ENCODE measurements at places on chromosomes 12 and 14.

- DNase-seq = no peak
These were observed 20.1 kb downstream of the ZNF84 start for GRCh38 chr12:133057446-133057845.

DNA sequence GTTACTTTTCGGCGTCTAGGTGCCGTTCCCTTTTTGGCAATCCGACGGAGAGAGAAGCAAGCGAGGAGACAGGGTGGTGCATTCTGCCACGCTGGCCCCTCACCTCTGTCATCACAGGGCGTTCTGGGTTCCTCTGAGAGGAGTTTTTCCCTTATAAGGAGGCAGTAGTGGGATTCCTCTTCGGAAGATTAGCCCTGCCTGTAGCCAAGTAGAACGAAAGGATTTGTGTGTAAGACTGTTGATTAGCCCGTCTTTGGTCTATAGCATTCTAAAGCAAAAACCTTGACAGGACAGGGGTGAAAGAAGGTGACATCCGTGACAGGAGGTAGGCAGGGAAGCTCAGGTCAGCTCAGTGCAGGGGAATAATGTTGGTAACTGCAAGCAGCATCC lies 9.1 kb upstream of the NEMF start:
- peak; percentile 73 for DNase-seq

DNA sequence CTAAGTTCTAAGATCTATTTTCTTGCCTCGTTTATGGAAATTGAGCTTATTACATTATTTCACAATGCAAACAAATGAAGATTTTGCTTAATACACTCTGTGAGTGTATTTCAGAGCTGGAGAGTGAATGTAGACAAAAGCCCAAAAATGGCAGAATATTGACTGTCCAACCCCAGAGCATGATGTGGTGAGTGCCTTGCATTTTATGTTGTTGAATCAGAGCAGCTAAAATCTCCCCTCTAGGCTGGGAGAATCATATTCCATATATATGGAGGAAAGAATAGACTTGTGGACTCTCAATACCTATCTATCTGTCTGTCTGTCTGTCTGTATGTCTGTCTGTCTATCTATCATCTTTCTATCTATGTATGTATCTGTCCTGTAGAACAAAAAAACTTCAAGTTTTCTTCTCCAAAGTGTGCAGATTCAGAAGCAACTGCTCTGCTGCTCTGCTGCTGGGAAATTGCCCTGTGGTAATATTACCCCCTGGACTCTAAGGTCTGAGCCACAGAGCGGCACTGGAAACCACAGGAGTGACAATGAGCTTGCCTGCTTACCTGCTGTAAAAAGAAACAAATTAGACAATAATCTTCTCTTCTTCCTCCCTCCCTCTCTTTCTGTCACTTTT lies 209.4 kb upstream of the PRICKLE1 start:
- no peak for DNase-seq

DNA sequence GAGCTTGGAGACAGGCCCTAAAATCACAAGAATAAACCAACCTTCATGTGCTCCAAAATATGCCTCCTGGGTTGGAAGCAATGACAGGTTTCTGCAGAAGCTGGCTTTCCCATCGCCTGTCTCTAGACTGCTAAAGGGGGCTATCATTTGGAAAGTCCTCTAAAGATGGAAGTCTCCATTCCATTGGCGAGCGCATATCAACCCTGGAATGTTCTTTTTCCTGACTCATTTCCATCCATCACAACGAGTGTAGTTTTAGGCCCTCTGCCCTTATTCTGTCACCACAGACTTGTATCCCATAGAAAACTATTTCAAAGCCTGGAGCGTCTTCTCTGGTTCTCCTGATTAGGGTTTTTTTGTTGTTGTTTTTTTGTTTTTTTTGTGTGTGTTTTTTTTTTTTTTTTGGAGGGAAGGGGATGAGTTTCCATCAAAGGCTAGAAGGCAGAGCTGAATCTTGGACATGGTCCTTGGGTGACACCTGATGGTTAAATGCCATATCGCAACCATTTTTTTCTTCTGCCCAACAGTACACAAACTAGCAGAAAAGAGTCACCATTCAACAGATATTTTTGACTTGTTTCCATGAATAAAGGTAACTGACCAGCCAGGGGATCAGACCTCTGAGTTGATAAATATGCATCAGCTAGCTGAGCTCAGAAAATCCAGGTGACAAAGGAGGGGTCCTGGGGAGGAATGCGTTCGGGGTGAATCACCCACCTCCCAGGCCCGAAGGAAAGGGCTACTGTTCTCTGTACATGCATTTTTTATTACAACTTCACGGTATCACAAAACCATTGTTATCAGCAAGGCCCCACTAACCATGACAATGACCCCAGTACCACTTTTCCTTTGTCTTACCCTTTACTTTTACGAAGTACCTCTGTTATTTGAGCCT lies 40.5 kb downstream of the KCNA5 start:
- DNase-seq = no peak

GRCh38 chr14:65790172-65790815 lies 377.8 kb downstream of the FUT8 start:
- DNase-seq = no peak

DNA sequence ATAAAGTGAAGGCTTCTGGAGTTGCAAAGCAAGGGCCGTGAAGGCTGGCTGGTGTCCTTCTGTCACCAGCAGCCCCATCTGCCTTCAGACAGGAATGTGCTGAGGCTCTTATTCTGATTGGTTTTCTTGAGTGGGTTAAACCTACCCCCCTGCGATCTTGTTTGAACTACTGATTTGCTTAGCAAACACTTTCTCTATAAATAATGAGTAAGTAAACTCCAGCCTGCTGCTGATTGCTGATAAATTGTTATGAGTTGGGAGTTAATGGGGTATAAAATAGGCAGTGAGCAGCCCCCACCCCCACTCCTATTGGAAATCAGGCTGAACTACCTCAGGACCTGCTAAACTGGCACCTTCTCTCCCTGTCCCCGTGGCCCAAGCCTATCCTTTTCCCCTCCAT lies 146.1 kb upstream of the NOS1 start:
- no peak for DNase-seq

DNA sequence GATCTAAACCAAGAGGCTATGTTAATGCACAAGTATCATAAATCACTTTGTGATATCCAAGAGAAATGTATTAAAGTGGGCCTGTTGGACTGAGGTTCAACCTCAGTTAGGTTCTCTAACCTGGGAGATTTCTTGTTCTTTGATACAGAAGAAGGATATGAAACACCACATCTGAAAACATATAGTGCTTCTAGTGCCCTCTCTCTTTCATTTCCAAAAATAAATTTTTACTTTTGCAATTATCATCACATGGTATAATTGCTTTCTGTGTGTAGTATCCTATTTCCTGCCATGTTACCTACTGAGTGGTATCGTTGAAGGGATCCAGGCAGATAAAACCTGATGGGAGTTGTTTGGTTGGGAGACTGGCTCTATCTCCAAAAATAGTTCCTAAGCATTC lies 264.9 kb downstream of the CCER1 start:
- no peak for DNase-seq

DNA sequence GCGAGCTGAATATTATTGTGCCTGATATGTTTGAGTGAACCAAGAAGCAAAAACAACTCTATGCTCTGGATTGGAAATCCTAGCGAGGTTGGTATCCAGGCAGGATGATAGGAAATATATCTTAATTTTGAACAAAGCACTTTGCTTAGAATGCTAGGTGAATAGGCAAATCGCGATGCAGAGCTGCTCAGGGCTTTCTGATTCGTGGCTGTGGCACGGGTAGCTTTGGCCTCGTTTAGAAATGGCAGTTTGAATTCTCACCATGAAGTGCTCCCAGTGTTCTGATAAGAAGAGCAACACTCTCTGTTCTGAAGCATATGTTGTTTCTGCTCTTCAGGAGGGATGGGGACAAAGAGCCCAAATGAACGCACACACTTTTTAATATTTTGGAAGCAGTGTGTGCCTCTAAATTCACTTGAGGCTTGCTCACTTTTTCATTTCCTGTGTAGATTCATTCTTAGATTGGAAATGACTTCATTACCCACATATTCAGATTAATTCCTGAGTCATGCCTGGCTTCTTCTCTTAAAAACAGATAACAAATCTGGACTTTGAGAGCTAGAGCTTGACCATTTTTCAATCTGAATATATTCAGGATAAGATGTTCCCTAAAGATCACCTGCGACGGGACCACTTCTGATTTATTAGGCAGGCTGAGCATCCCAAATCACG lies 200.9 kb downstream of the RPAP3 start:
- no peak for DNase-seq

DNA sequence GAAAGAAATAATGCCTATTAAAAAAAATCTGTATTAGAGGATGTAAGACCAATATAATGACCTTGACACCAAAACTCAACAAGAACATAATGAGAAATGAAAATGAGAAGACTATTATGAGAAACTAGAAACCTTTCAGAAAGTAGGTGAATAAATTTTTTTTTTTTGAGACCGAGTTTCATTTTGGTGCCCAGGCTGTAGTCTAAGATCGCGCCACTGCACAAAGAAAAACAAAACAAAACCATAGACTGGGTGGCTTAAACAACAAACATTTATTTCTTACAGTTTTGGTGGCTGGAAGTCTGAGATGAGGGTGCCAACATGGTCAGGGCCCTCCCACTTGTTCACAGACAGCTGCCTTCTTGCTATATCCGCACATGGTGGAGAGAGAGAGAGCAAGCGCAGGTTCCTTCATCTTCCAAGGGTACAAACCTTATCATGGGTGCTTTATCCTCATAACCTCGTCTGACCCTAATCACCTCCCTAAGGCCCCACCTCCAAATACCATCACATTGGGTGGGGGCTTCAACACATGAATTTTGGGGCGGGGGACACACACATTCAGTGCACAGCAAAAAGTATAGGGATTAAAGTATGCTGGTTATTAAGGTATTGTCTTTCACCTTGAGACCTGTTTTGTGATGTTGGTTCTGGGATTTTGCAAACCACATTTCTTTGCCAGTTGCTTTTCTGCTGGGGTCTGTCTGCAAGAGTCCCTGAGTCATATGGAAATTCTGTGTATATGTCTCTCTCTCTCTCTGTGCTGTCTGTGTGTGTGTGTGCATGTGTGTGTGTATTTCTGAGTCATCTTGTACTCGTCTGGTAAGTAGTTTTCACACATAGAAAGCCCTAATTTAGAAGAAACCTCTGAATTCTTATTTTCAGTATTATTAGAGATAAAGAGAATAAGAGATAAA lies 26.2 kb downstream of the ZCRB1 start:
- DNase-seq = no peak

GRCh38 chr12:50057896-50058670 lies 687 bp downstream of the ASIC1 start:
- DNase-seq = no peak

GRCh38 chr12:42603246-42603990 lies 13.9 kb upstream of the PRICKLE1 start:
- DNase-seq = no peak

- peak; percentile 90 for DNase-seq
These were observed 30.9 kb upstream of the TUBA1C start for GRCh38 chr12:49233842-49234526.

- DNase-seq = no peak
These were observed 165.9 kb downstream of the DERA start for GRCh38 chr12:16076970-16077522.

- no peak for DNase-seq
These were observed 890.7 kb downstream of the DIO2 start for GRCh38 chr14:79320561-79320960.

DNA sequence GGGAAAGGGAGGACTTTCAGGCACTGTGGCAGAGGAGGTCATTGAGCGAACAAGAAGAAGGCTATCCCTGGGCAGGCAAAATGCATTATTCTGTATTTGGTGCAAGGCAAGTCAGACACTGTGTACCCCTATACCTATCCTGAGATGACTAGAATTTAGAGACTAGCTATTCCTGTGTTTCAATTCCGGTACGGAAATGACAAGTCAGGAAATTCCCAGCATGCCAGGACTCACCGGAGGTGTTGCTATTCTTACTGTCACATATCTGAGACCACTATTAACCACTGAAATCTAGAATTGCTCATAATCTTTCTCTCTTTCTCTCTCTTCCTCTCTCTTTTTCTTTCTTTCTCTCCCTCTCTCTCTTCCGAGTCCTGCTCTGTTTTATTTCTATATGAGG lies 297.1 kb downstream of the PDZRN4 start:
- DNase-seq = no peak

- DNase-seq = no peak
These were observed 114.4 kb downstream of the ZNF664 start for GRCh38 chr12:124087266-124088051.

- DNase-seq = no peak
These were observed 156.4 kb downstream of the NEDD1 start for GRCh38 chr12:97063292-97063935.

DNA sequence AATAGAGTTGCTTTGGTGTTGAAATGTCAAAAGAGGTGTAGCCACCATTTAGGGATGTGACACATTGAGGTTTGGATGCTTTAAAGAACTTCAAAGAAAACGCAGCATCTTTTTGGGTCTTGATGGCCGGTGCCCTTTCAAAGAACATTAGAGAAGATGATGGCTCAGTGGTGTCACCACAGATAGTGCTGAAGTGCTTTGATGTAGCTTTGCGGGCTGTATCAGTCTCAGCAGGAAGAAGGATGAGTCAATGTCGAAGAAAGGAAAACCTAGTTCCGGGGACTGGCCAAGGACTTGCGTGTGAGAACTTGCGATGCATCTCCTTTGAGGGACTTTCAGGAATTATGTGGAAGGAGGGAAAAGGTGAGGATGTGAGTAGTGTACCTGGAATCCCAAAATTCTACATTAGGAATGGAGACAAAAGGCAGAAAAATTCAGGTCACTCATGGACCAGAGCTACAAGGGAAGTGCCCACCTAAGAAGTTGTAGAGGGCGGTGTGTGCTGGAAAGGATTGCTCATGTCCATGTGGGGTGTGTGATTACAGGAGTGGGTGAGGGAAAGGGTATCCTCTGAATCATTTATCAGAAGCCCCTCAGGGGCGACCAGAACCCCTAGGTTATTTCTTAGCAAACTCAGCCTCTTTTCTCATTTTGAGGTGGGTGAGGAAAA lies 39.7 kb upstream of the GZMB start:
- no peak for DNase-seq

DNA sequence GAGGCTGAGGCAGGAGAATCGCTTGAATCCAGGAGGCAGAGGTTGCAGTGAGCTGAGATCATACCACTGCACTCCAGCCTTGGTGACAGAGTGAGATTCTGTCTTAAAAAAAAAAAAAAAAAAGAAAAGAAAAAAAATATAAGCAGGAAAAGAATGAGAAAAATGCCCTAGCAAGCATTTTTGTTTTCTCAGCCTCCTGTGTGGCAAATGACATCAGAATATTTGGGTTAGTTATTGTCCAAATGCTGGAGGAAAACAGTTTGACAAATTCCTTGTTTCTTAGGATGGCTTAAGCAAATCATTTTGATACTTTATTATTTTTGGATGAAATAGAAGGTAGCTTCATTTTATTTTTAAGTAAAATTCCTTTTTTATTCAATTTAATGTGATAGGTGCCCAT lies 7.5 kb upstream of the PTPRR start:
- DNase-seq = no peak

DNA sequence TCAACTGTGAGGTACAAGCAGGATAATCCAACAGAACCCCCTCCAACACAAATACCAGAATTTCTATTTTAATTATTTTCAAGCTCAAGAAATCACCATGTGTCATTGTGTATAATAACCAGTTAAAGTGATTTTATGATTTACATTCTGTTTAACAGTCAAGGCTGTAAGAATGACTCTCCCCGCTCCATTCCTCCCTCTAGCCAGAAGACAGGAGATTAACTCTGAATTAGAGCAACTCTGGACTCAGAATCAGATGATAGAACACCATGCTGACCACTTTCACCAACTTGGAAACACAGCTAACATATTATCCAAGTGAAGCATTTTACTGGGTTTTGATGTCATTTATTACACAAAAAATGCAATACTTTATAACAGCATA lies 71.9 kb downstream of the ATP2B1 start:
- no peak for DNase-seq

GRCh38 chr14:81386290-81386745 lies 13.8 kb downstream of the STON2 start:
- no peak for DNase-seq

GRCh38 chr12:27190761-27191160 lies 53.3 kb upstream of the STK38L start:
- DNase-seq = no peak

All from GDM1 (cell line).